ENCODE measurements at places on chromosomes 11 and 22. TPM values are rescaled to one million over a fixed set of nuclear protein-coding genes. Genes with fewer than 3 reads are reported as not detected.
A peak's percentile ranks its signal among the peaks of the same experiment; 100 is the strongest.

DNA sequence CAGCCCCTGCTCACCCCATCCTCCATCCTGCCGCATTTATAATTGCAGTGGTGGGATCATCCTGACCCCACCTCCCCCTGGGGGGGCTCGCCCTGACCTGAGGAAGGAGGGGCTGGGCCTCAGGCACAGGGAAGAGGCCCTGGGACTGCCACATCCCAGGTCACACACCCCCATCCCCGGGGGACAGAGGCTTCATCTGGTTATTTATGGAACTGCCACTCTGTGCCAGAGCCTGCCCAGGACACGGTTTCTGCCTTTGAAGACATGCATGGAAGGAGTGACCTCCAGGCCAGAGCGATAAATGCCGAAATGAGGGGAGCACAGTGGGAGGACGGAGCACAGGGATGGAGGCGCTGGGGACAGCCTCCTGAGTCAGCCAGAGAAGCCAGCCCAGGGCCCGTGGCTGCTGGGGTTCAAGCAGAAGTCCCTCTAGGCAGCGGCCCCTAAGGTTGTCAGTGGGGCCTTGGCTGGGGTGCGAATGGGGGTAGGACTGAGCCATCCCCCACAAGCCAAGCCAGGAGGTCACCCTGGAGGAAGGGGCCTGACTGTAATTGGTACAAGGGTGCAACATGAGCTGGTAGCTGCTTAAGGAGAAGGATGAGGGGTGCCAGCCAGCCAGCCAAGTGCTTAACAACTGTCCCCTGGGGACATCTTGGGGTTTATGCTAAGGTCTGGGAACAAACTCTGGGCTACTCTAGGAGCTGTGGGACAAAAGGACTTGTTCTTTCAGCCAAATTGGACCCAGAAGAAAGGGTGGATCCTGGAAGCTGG lies 51.4 kb upstream of the SHISAL1 start:
- no peak for DNase-seq

DNA sequence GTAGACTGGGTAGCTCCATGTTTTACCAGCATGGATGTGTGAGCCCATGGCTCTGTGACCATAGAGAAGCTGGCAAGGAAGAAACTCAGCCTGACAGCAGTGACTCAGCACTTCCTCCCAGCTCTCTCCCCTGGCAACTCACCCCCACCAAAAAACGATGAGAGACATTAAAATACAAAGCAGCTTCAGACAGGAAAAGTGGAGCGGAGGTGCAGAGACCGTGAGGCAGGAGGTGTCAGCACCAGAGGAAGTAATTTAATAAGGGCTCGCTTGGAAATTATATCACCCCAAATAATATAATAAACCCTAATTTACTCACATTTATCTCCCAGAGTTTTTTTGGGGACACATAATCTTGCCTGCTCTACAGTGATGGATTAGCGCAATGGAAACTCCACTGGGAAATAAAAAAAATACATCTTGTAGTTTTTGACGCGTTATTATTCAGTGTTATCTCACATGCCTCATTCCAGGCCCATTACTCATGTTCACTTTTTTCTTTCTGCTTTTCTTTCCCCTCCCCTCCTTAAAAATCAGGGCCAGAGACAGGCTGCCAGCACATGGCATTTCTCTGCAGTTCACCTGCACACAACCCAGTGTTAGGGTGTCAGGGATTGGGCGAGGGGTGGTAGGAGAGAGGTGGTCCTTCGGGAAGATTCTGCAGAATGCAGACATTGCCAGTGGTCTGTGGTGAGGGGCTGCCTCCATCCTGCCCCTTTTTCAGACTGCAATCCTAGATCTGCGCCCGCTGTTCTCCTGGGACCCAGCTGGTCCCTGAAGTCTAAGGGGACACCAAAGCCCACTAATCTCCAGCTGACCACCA lies 170.8 kb downstream of the BUD13 start:
- no peak for DNase-seq

- peak; percentile 76 for DNase-seq
Observed at GRCh38 chr11:90134478-90135003, at the start of gene NAALAD2. NAALAD2 (plus strand) TSS chr11:90134663; CDS start chr11:90134759, 96 bp downstream.

DNA sequence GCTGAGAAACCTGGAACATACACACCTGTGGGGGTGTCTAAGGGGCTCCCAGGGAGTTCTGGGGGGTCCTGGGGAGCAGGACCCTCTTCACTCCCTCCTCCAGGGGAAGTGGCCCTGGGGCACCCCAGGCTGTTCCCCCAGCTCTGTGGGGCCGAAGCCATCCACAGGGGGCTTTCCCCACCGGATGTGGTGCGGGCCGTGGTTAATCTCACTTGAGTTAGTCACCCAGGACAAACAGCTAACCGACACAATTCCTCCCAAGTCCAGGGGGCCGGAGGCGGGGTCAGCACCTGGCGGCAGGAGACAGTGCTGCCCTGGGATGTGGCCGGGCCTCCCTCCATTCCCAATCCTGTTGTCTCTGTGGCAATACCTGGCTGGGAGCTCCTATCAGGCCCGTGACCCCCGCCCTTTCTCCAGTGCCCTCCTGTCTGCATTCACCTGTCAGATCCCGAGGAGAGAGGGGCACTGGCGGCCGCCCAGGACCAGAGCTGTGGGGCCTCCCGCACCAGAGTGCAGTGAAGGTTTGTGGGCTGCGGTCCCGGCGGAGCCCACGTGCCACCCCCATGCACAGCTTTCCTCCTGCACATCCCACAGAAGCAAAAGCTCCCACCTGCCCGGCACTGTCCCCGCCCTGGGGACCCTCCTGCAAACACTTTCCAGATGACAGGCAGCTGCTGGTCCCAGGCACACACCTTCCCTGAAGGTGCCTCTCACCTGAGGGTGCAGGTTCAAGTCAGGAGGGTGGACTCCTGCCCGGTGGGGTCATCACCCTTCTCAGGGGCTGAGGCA lies 5.2 kb upstream of the MUC5AC start:
- DNase-seq = peak; percentile 58

LINC01488 gene
- not detected for total RNA-seq

DNA sequence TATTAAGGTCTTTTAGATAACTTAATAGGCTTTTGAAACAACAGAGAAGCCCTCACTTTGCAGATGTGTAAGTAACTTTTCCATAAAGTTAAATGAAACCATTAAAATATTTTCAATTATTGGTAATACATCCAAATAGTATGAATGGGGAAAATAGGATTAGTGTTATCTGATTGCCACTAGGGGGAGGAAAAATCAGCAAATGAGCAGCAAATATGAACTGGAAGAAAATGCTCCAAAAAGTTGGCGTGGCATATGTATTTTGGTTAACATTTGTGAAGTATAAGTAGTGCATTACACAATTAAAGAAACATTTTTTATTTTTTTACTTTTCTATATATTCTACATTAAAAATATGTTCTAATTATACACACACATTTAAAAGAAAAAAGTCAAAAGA lies 259.8 kb upstream of the ANO5 start:
- DNase-seq = no peak

DNA sequence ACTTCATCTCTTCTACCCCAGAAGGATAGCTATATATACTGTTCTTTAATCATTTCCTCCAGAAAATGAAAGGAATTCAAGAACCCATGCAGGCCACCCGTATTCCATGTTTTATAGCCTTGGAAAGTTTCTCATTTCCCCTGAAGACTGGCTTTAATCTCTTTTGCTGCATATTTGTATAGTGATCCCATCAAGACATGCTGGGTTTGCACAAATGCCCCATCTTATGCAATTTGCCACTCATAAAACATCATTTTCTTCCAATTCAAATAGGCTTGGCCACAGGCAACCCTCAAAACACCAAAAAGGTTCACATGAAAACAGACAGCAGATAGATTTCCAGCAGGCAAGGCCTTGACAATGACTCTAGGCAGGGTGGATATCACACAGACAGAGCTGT lies 28.3 kb upstream of the APOA1 start:
- DNase-seq = no peak

GRCh38 chr11:75625991-75626888 lies 42.6 kb downstream of the MAP6 start:
- no peak for DNase-seq

DNA sequence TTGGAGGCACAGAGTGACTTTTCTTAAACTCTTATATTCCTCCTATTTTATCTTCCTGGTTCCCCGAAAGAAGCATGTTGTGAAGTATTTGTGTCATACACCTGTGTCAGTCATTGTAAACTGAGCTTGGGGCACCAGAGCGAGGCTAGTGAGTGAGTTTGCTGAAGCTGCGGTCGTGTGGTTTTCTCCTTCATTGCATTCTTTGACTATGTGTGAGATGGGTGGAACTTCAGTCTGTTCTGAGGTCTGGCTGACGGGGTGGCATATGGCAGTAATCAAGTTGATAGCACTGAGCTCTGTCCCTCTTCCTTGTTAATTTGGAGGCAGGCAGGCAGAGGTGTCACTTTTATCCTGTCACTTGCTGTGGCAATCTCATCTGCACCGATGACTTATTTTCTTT lies 4.2 kb downstream of the VPS26B start:
- no peak for DNase-seq

DNA sequence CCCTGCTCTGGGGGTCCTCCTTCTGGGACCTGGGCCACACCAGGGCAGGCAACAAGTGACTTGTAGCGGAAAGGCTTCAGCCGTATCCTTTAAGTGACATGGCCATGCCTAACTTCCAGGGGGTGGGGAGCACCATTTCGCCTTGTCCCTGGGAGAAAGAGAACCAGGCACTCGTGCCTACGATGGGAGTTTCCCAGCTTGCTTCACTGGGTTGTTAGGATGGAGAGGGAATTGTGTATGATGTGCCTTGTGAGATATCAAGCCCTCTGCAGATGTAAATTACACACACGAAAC lies 151.4 kb downstream of the CACNA1I start:
- DNase-seq = peak; percentile 45

DNA sequence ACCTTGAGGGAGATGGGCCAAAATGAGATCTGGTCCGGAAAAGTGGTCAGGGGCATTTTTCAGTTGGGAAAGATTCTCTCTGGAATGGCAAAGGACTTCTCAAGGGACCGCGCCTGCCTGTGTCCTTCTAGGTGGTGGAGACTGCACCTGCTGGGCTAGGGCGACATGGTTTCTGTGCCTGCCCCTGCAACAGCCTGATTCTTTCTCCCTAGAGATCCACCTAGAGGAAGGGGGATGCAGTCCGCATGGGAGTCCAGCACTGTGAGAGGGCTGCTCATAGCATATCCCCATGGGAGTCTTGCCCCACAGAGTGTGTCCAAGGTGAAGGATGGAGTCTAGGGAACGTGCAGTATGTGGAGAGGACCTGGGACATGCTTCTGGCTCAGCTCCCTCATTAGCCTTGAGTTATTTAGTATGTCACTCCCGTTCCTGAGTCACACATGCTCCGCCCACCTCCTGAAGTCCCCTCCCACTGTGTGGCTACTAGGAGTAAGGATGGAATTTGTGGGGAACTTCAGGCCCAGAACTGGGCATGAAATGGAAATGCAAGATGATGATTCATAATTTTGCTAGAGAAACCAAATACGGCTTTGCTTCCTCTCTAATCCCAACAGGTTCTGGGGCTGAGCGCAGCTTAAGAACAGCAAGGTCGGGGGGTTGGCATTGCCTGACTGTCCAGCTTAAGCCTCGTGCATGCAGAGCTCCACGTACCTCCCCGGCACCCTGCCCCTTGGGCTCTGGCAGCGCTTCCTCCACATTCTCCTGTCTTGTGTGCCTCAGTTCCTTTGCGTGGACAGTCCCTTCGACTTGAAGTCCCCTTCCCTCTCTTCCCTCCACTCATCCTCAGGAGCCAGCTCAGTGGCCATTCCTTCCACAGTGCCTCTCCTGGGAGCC lies 35.0 kb downstream of the GRIK4 start:
- DNase-seq = no peak

- DNase-seq = no peak
Observed at GRCh38 chr11:72333661-72334060, 89.7 kb upstream of the PHOX2A start.

- no peak for DNase-seq
Observed at GRCh38 chr11:1673446-1674172, 23.4 kb upstream of the KRTAP5-6 start.

DNA sequence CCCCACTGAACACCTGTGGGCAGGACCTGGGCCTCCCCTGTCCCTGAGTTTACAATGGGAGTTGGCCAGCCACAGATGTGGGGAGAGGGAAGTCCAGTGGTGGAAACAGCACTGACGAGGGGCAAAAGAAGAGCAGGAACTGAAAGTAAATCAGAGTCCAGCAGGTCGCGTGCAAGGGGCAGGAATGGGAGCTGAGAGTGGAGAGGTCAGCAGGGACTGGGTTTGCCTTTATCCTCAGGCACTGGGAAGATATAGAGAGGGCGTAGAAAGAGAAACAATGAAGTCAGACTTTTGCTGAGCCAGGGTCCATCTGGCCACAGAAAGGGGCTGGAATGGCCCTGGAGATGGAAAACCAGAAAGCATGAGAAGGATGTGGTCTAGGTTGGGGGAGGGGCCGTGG lies 8.5 kb downstream of the P2RY6 start:
- no peak for DNase-seq

GRCh38 chr11:109048098-109048497 lies 373.9 kb upstream of the C11orf87 start:
- DNase-seq = no peak

GRCh38 chr11:67024966-67025365 lies 2.0 kb downstream of the SYT12 start:
- no peak for DNase-seq

GRCh38 chr22:46815896-46816731 lies 53.7 kb downstream of the TBC1D22A start:
- no peak for DNase-seq

GRCh38 chr22:43226377-43227238 lies 39.7 kb upstream of the TTLL12 start:
- DNase-seq = no peak

GRCh38 chr11:72425053-72425980 lies 9.0 kb downstream of the CLPB start:
- no peak for DNase-seq

GRCh38 chr11:68457216-68457897 lies 3.2 kb upstream of the PPP6R3 start:
- DNase-seq = no peak

GRCh38 chr11:92376146-92376599 lies 151.6 kb downstream of the FAT3 start:
- no peak for DNase-seq
